ENCODE measurements at places on chromosomes 6 and 20.

- DNase-seq = no peak
These were observed 42.4 kb upstream of the PLCB1 start for GRCh38 chr20:8089668-8090067.

- no peak for DNase-seq
These were observed 55.0 kb downstream of the ESR1 start for GRCh38 chr6:151862461-151862860.

DNA sequence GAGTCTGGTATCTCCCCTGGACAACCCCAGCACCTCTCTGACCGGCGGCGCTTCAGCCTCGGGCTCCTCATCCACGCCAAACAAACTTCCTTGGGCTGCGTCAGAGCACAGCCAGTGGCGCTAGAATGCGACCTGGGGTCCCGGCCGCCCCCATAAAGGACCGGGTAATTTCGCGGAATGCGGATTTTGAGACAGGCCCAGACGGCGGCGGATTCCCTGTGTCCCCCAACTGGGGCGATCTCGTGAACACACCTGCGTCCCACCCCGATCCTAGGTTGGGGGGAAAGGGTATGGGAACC is 1.6 kb downstream of the FOXP4 start:
- DNase-seq = no peak

- no peak for DNase-seq
These were observed 18.6 kb downstream of the DYNLT1 start for GRCh38 chr6:158625881-158626305.

DNA sequence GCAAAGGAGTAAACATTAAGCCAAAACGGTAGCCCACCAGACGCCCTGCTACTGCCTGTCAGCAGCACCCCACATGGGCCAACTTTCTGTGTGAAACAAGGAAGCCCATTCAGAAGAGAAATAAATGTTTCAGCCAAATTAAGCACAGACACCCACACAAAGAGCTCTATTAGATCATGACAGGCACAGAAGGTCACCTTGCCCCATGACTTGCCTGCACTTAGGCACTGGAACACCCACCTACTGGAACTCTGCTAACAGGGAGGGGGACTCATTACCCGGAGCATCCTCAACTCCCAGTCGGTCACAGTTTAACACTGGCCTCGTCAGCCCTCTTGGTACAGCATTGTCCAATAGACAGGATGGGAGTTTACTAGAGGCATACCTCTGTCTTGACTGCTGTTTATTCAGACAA is 31.8 kb downstream of the GFOD1 start:
- no peak for DNase-seq

DNA sequence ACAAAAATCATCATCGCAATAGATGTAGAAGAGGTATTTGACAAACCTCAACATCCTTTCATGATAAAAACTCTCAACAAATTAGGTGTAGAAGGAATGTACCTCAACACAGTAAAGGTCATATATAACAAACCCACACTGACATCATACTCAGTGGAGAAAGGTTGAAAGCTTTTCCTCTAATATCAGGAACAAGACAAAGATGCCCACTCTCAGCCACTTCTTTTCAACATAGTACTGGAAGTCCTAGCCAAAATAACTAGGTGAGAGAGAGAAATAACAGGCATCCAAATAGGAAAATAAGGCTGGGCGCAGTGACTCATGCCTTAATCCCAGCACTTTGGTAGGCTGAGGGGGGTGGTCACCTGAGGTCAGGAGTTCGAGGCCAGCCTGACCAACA is 95.8 kb downstream of the ZDHHC14 start:
- DNase-seq = no peak

GRCh38 chr6:125019918-125020317 is 57.7 kb downstream of the RNF217 start:
- no peak for DNase-seq

DNA sequence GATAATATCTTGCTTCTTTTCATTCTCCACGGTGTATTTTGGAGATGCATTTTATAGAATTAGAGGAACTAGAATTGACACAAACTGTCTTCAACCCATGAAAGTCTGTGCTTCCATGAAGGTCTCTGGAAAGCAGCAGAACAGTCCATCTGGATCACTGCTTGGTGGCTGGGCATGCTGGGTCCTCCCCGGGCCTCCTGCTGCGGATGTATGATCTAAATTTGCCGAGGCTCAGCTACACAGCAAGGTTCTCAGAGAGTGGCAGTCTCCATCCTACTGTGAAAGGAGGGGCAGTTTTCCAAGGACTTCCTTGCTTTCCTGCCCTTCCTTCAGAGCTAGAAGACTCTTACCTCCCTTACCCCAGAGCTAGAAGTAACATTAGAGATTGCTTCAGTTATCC is 15.1 kb downstream of the PKIG start:
- no peak for DNase-seq

DNA sequence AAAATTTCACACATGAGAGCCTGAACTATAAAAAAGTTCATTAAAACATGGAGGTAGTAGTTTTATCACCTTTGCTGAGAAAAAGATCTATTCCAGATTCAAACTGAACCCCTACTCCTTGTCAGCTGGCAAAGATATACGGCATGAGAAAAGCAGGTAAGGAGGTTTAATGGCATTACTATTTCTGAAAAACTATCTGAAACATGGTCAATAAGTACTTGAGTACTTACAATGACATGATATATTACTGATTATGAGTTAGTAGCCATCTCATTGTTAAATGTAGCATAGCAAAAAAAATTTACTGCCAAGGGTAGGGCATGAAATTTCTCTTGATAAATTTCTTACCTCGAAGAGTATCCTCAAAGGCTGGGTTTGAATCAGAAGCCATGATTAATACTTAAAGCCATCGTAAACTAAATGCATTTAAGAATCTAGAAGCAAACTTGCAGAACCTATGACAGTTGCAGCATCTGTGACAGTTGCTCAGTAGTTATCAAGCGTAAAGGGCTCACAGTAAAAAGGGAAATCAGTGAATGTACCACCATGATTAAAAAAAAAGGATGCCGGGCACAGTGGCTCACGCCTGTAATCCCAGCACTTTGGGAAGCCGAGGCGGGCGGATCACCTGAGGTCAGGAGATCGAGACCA is 8.7 kb downstream of the SLC17A5 start:
- DNase-seq = peak; percentile 18

DNA sequence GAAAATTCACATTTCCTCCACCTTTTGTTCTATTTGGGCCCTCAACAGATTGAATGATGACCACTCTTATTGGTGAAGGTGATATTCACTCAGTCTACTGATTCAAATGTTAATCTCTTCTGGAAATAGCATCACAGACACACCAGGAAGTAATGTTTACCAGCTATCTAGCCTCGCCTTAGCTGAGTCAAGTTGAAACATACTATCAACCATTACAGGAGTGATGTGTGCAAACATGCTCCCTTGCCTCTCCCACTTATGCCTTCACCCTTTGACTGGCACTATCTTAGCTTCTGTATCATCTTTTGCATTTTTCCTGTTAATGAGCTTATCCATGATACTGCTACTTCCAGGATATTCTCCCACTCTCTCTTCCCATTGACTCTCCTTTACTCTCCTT is 191.9 kb downstream of the CENPW start:
- no peak for DNase-seq

DNA sequence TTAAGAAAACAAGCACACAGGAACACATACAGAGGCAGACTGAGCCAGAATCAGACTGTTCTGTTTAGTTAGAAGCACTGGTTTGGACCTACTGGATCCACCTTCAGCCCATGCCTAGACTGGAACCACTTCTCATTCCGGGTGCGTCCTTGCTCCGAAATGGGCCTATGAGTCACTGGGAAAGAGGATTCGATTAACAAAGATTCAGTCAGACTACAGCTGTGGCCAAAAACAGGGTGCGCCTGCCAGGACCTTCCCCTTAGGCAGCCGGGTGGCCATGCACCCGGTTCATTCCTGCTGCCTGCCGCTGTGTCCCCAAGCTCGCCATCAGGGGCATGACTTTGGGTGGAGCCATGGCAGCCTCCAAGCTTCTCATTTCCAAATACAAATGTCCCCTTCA is 14.5 kb upstream of the KCNK5 start:
- no peak for DNase-seq

DNA sequence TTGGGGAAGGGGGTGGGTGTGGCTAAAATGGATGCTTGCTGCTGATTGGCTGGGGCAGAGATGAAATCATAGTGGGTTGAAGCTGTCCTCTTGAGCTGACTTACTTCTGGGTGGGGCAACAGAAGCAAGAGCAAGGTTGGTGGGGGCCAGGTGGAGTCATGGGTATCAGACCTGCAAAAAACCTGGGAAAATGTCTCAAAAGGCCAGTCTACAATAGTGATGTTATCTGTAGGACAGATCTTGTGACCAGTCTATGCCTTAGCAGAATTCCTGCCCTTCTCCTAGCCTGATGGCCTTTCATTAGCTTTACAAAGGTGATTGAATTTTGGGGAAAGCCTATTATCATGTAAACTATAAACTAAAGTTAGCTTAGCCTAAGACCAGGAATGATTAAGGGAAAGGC is 945.7 kb downstream of the KIF16B start:
- DNase-seq = no peak

DNA sequence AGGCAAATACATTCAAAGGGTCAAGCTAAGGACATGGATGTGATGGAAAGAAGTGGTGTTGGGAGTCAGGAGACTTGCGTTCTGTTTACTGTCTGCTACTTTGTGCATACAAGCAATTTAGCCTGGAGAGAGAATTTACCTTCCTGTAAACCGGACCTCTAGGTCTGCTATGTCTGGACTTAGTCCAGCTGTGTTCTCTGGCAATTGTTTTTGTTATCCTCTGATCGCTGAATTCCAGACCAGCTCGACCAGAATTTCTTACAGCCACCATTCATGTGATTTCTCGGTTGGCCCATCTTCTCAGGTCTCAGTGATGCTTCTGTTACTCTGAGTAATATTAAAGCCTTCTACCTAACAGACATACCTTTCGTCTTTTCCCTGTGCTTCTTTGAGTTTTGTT is 75.2 kb downstream of the LRRC1 start:
- DNase-seq = no peak

GRCh38 chr6:28315628-28316027 is 20.3 kb downstream of the ZSCAN31 start:
- DNase-seq = peak; percentile 39

- DNase-seq = no peak
These were observed 255.5 kb upstream of the RUNX2 start for GRCh38 chr6:45072673-45073072.

DNA sequence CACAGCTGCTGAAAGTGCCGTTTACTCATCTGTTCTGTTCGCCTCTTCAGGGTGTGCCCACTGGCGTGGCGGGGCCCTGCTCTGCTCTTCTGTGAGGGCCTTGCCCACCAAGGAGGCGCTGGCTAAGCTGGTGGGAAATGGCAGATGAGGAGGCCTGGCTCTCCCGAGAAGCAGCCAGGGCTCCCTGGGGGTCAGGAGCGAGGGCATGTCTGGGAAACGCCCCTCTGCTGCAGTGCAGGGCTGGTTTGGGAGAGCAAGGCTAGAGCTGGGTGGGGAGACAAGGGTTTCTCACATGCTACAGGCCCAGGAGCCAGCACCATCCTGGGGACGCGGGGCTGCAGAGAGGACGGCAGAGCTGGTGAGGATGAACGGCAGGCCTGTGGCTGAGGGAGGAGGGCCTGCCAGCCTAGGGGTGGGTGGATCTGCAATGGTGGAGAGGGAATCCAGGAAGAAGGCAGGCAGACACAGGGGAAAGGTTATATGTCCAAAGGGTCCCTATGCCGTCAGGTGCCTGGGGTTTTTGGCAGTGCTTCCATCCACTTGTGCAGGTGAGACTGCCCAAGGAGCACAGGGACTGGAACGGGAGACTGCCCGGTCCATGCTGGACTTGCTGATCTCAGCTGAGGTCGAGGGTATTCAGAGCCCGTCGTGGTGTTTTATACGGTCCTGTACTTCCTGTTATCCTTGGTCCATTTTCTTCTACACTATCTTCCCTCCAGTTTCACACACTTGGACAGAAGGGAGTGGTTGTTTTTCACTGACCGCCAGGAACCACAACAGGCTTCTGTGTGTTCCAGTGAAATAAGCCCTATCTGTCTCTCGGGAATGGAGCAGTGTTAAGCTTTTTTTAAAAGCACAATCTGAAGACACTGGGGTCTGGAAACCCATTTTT is 119.2 kb downstream of the SYCP2 start:
- DNase-seq = no peak

- DNase-seq = no peak
These were observed 49.0 kb upstream of the ANKEF1 start for GRCh38 chr20:9985773-9986172.
